ENCODE measurements at places on chromosomes 7 and 10. TPM values are rescaled to one million over a fixed set of nuclear protein-coding genes. Genes with fewer than 3 reads are reported as not detected.

The FBXL13 gene
- 0.18 TPM for total RNA-seq

The SEMA3A gene
- total RNA-seq = 29.2 TPM

GRCh38 chr7:124171068-124171467 is 138.2 kb upstream of the TMEM229A start:
- no peak for DNase-seq

GRCh38 chr10:132413226-132414205 is 16.5 kb downstream of the PWWP2B start:
- DNase-seq = no peak

GRCh38 chr10:70704211-70704610 is 31.9 kb downstream of the ADAMTS14 start:
- no peak for DNase-seq

DNA sequence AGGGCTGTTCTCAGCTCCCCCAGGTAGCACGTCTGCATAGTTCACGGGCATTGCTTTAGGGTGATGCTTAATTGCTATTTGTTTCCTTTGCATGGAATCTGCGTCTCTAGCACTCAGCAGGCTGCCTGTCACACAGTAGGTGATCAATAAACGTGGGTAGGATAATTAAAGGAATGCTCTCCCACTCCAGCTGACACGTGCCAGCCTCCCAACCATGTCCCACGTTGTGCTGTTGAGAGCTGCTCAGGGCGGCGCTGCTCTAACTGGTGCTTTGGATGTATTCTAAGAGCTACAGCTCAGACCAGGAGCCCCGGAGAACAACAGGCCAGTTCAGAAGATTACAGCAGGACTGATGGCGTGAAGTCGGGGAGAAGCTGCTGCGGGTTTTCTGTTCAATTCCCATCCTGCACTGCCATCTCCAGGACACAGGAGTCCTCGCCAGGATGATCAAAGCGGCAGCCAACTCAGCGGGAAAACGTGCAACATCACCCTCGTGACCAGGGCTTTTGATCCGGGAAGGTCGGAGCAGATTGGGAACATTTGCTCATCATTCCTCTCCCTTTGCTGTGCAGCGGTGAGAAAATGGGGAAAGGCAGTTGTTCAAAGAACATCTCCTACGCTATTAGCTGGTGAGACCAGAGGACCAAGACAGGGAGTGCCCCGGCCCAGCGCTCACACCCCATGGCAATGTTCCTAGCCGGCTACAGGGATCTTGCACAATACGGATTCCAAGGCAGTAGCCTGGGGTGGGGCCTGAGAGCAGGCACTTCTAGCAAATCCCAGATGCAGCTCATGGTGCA is 50.5 kb upstream of the FOXK1 start:
- peak; percentile 76 for DNase-seq

DNA sequence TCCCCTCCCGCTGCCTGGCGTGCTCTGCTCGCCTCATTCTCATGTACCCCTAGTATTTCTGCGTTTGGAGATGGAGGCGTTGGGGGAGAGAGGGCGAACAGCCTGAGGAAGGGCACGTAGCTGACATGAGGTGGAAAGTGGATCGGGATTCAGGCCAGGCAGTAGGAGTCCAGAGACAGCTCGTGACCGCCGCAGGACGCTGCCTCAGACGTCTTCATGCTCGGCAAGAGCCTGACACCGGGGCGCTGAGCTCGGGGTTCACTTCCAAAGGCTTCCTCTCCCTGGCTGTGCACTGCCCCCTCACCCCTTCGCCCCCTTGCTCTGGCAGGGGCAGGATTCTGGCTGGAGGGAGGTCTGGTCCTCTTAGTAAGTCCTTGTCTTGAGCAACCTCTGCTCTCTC is 374.4 kb upstream of the MKI67 start:
- no peak for DNase-seq

- DNase-seq = no peak
These were observed 275.4 kb downstream of the GRID1 start for GRCh38 chr10:86091216-86091615.

The NXPH1 gene
- not detected for total RNA-seq

The MYL7 gene
- not detected for total RNA-seq

The RGR gene
- total RNA-seq = not detected

DNA sequence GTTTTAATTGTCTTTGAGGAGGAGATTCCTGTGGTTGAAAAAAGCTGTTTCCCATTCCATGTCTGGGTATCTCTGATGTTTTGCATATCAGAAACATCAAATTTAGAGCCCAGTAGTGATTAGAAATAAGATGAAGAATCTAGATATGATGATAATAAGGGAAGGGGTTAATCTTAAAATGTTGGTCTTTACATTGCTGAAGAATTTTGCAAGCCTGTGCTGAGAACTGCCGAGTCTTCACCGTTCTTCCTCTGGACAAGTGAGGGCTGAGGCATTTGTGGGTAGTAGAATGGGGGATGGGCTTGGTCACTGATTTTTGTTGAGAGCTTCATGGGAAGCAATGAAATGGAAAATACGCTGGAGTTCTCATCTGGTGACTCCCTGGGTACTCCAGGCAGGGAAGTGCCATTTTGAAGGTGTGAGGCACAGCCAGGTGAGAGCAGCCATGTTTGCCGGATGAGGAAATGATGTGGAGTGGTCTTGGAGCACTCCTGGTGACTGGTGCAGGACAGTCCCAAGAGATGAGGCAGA is 10.2 kb downstream of the TCF7L2 start:
- no peak for DNase-seq

- DNase-seq = peak; percentile 88
These were observed 93.0 kb downstream of the ABCC2 start for GRCh38 chr10:99875473-99875872.
